Activated T-cell treated with anti-CD3 and anti-CD28 coated beads, Interleukin-2, amount 50 U/mL, for 72 hours (primary cell): ENCODE measurements at places on chromosomes 7 and 10. TPM values are rescaled to one million over a fixed set of nuclear protein-coding genes. Genes with fewer than 3 reads are reported as not detected.

IFIT1B gene
- total RNA-seq, result not detected

COL13A1 gene
- not detected for total RNA-seq

DNA sequence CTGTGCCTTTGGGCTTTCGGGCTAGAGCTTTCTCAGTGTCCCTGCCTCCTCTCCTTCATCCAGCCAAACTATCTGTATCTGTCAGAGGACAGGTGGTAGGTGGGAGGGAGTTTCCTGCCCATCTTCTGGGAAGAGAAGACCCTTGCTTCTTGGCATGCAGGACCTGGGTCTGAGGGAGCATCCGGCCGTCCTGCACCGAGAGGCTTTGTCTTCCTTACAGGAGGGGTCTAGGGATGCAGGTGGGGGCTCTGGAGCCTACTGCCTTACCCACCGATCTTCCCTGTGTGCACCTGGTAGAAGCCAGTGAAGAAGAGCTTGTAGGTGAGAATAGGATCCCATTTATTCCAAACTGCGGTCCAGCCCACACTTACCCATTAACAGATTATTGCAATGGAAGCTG, 5.8 kb upstream of the KLF6 start:
- no peak overlapping the region for H3K4me3 ChIP-seq
- H3K27me3 ChIP-seq, result no peaks in the 10 kb centered on the region
- H3K36me3 ChIP-seq, result peaks cover 19% of the 10 kb centered on the region
- DNase-seq, result no peak
- H3K27ac ChIP-seq, result no peak overlapping the region
- peaks cover 26% of the 10 kb centered on the region for H3K4me1 ChIP-seq

DNA sequence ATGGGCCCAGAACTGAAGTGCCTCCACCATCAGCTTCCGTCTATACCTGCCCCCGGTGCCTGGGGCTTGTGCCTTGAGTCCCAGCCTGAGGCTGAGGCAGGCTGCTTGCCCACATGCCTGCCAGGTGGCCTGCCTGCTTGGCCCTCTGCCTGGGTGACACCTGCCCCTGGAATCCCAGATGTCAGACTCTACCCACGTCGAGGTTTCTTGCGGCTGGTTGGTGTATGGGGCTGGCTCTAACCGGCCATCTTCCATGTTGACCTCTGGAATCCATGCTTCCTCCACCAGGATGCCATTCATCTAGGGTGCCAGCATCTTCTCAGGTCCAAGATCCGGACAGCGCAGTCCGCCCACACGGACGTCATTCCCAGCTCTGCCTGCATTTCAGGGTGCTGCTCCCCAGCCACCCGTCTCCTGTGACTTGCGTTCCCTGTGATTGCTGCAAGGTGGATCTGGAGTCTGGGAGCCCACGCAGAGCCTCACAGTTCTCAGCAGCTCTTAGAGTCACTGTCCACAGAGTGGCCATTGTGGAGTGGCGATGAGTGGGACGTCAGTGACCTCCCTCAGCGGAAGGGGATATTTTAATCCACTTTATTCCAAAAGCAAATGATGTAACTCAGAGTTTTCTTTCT, 298.1 kb downstream of the TCERG1L start:
- DNase-seq, result no peak
- no peaks in the 10 kb centered on the region for H3K4me1 ChIP-seq
- no peak overlapping the region for H3K4me3 ChIP-seq
- H3K27me3 ChIP-seq, result no peaks in the 10 kb centered on the region
- H3K36me3 ChIP-seq, result no peaks in the 10 kb centered on the region
- H3K27ac ChIP-seq, result no peak overlapping the region

GRCh38 chr7:155831807-155832524, 19.7 kb upstream of the SHH start:
- H3K4me3 ChIP-seq, result no peak overlapping the region
- no peak overlapping the region for H3K27ac ChIP-seq
- no peak for DNase-seq
- H3K4me1 ChIP-seq, result no peaks in the 10 kb centered on the region
- peaks cover 18% of the 10 kb centered on the region for H3K27me3 ChIP-seq

DNA sequence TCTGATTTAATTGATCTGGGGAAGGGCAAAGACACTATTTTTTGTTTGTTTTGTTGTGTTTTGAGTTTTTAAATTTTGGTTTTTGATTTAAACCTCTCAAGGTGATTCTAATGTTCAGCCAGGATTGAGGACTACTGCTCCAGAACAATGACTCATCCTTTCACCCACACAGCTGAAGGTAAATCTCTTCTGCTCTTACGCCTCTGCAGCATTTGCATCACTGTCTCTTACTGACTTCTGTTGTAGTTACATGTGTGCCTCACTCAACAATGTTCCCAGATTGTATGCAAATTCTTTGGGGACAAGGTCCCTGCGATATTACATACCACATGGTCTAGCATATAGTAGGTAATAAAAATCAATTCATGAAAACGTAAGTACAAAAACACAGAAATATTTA, 467.5 kb upstream of the LRRN3 start:
- no peak for DNase-seq
- no peak overlapping the region for H3K4me3 ChIP-seq
- no peak overlapping the region for H3K27ac ChIP-seq
- no peaks in the 10 kb centered on the region for H3K4me1 ChIP-seq
- no peaks in the 10 kb centered on the region for H3K27me3 ChIP-seq

- H3K27me3 ChIP-seq, result no peaks in the 10 kb centered on the region
- no peak overlapping the region for H3K27ac ChIP-seq
- no peak for DNase-seq
- peaks cover 3% of the 10 kb centered on the region for H3K36me3 ChIP-seq
- H3K4me1 ChIP-seq, result no peaks in the 10 kb centered on the region
- H3K4me3 ChIP-seq, result no peak overlapping the region
Observed at GRCh38 chr7:77315182-77315591, 101.0 kb downstream of the GSAP start.

DNA sequence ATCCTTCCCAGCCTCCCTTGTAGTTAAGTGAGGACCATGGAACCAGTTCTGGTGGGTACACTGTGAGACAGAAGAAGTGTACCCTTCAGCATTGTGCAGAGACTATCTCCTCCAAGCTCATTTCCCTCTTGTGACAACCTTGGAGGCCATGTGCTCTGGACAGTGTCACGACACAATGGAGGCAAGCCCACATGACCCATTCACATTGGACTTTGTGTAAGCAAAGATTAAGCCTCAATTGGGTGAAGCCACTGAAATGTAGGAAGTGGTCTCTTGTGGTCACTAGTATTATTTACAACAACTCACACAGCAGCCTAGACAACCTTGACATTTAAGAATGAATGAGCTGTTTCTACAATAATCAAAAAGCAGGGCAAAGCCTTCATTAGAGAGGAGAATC, 124.2 kb downstream of the INHBA start:
- DNase-seq, result no peak
- no peaks in the 10 kb centered on the region for H3K36me3 ChIP-seq
- no peak overlapping the region for H3K27ac ChIP-seq
- no peaks in the 10 kb centered on the region for H3K27me3 ChIP-seq
- no peak overlapping the region for H3K4me3 ChIP-seq
- H3K4me1 ChIP-seq, result no peaks in the 10 kb centered on the region

DNA sequence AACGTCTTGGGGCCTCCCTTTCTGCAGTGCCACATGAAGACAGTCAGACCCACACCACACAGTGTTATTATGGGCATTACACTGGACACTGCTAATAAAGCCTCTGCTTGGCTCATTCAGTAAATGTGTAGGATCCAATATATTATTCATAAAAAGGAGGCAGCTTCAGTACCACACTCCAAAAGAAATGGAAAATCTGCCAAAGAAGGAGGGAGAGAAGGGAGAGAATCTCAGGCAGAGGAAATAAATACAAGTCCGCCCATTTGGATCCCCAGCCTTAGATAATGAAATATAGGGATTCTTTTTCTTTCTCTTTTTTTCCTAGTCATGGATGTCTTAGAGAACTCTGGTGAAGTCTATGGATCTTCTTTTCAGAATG, 162.2 kb downstream of the ELMO1 start:
- H3K4me3 ChIP-seq, result no peak overlapping the region
- H3K4me1 ChIP-seq, result peaks cover 37% of the 10 kb centered on the region
- H3K27ac ChIP-seq, result no peak overlapping the region
- H3K27me3 ChIP-seq, result no peaks in the 10 kb centered on the region

GRCh38 chr7:139695588-139695987, 82.2 kb downstream of the HIPK2 start:
- no peak overlapping the region for H3K4me3 ChIP-seq
- H3K36me3 ChIP-seq, result no peaks in the 10 kb centered on the region
- H3K27ac ChIP-seq, result peak overlapping the region; percentile 49
- no peaks in the 10 kb centered on the region for H3K27me3 ChIP-seq
- no peak for DNase-seq
- peaks cover 44% of the 10 kb centered on the region for H3K4me1 ChIP-seq

GRCh38 chr7:38524786-38525185, 106.4 kb downstream of the AMPH start:
- no peaks in the 10 kb centered on the region for H3K36me3 ChIP-seq
- no peak overlapping the region for H3K4me3 ChIP-seq
